ENCODE measurements at places on chromosomes 13 and 19. TPM values are rescaled to one million over a fixed set of nuclear protein-coding genes. Genes with fewer than 3 reads are reported as not detected.

The DMWD gene
- 71.1 TPM for total RNA-seq

The PSG6 gene
- not detected for total RNA-seq

The ZNF829 gene
- 2.6 TPM for total RNA-seq

The ZNF439 gene
- total RNA-seq: 0.83 TPM

The SPIB gene
- total RNA-seq: 0.83 TPM

The TSSK6 gene
- total RNA-seq: 2.0 TPM

The CGB8 gene
- 5.3 TPM for total RNA-seq

The NLRP7 gene
- 0.25 TPM for total RNA-seq

The FLT1 gene
- total RNA-seq: not detected

The SLC6A16 gene
- total RNA-seq: 0.48 TPM

The SLC1A6 gene
- total RNA-seq: 2.9 TPM

The RASA3 gene
- total RNA-seq: 10.0 TPM

The ATXN8OS gene
- total RNA-seq: not detected

The C1QTNF9 gene
- total RNA-seq: not detected

All from PC-9 (cell line).